Left hindlimb (tissue), 1 donor: ENCODE measurements at places on chromosomes 7 and 10.

DNA sequence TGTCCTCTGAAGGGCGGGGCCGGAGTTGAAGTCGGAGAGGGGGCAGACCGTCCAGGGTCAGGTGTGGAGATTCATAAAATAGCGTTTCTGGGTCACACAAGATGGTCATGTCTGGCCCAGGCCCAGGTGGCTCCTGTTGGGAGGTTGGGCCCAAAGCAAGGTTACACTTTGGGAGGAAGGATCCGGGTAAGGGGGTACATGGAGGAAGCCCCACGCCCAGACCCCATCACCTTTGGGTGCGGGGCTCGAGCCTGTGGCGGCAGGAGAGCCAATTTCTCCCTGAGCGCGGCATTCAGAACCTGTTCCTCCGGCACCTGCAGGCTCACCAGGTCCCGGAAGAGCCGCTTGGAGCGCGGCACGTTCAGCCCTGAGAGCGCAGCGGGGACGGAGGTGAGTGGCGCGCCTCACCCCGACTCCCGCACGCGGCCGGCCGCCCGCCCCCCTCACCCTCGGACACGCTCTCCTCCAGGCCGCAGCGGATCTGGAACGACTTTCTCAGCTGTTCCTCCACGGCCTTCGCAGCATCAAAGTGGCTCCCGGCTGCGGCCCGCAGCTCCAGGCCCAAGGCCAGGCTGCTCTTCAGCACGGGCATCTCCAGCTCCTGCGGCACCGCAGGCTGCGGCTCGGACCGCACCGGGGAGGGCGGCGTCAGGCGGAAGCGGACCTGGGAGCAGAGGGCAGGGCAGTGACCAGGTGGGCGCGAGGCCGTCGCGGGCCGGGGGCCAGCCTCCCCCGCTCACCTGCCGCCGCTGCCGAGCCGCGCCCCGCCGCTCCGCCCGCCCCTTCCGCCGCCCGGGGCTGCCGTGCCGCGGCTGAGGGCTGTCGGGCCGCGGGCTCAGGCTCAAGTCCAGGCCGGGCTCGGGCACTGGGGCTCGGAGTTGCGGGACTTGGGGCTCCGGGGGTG is 644 bp downstream of the PPP1R35 start:
- peak; percentile 65 for DNase-seq

GRCh38 chr10:97270523-97271154 is 21.8 kb downstream of the ARHGAP19 start:
- no peak for DNase-seq

- DNase-seq = no peak
Observed at GRCh38 chr7:115924411-115924810, 106.2 kb downstream of the TFEC start.

DNA sequence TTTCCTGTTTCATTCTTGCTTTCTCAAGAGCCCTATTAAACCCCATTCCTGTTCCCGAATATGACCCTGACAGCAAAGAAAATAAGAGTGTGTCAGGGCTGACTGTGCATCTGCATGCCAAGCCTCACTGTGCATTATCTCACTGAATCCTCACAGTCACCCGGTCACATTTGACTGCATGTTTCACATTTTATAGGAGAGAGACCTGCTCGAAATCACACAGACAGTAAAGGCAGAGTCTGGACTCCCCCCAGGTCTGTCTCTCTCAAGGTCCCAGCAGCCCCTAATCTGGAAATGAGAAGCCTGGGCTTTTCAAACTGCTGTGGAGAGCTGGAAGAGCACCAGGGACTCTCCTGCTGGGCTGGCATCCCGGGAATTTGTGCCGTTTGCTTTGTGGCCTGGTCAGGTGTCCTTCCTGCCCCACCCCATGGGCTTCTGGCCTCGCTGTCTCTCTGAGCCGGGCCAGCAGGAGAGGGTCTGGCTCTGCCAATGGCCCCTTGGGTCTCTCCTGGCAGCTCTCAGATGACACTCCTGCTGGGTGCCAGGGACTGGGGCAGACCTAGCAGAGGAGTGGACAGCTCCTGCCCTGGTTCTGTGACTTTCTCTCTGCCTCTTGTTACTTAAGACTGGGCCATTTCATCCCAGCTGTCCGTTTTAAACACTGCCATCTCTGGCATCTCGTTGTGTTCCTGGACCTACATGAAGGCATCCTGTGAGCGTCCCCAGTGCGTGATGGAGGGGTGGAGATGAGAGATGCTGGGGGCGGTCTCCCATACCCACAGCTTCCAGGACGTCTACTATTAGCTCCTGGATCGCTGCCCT is 173.6 kb downstream of the ARHGAP12 start:
- peak; percentile 41 for DNase-seq

- DNase-seq = no peak
Observed at GRCh38 chr10:15305161-15305560, 65.9 kb downstream of the FAM171A1 start.

DNA sequence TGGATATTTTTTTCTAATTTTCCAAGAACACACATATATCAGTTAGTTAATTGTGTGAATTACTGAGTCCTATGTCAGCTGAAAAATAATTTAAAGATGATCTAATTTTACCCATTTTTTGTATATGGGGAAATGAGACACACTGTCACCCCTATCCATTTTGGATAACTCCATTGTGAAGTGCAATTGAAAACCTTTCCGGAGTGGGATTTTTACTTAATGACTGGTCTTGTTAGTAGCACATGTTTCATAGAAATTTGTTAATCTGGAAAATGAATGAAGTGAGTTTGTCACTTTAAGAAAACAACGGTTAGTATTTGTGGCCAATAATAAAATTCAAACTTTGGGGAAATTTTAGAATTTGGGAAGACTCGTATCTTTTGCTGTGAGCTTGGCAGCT is 2.0 kb downstream of the GARS1 start:
- no peak for DNase-seq

DNA sequence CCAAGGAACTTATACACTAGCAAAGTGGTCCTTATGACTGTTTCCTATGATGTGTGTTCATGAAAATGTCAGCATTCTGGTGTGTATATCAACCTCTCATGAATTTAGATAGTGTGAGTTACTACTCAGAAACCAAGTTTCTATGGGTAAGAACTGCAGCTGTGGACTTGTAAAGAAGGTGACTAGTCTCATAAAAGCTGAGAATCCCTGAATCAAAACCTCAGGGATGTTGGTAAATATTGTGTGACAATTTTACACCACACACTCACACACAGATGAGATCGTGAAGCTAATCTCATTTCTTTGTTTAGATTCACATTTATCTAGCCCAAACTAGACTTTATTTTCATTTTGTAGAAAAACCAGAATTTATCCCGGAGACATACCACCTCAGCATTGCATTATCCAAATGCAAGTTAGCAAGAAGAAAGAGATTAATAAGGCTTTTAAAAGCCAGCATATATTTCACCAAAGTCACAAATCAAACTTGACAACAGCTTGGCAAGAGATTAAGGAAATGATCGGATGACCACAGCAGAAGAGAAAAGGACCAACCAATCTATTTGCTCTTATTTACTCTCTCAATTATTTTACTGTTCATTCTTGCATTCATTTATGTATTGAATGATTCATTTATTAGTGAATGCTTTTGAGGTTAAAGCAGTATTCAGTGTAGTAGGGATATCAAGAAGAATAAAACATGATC is 92.9 kb downstream of the PLXDC2 start:
- no peak for DNase-seq

DNA sequence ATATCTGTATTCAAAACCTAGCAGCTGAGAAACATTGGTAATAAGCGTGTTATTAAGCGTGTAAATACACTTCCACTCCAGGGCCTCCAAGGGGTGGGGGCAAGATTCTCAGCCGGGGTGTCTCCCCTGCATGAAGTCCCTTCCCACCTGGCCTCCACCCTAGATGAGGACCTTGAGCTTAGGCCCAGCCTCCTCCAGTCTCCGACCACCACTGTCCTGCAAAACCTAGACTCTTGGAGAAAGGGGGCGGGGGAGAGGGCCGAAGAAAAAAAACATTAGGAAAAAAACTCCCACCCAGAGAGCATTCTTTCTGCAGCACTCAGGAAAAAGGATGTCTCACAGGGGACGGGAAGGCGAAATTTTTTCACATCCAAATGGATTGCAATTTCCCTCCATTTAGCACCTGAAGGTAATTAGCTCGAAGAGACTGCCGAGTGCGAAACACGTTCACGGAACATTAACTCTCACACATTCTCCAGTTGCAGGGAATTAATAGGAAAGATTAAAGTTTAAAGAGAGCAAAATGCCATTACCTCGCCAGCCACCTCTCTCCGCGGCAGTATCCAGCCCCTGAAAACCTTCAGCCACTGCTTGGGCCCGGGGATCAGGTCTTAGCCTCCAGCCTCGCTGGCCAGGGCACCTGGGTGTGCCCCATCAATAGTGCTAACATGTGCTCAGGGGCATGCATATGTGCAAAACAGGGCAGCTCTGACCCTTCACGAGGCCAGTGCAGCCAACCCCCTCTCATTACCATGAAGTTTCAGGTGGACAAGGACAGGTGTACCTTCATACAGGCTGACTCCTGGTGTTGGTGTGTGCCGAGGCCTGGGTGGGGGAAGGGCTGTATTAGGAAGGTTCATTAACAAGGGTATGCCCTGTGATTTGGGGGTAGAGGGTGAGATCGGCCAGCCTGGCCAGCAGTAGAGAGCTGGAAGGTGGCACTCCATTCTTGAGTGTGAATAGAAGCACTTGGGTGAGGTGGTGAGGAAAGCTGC is 77.2 kb downstream of the HIF1AN start:
- no peak for DNase-seq

- DNase-seq = no peak
Observed at GRCh38 chr10:87816898-87817608, 973 bp downstream of the ATAD1 start.

DNA sequence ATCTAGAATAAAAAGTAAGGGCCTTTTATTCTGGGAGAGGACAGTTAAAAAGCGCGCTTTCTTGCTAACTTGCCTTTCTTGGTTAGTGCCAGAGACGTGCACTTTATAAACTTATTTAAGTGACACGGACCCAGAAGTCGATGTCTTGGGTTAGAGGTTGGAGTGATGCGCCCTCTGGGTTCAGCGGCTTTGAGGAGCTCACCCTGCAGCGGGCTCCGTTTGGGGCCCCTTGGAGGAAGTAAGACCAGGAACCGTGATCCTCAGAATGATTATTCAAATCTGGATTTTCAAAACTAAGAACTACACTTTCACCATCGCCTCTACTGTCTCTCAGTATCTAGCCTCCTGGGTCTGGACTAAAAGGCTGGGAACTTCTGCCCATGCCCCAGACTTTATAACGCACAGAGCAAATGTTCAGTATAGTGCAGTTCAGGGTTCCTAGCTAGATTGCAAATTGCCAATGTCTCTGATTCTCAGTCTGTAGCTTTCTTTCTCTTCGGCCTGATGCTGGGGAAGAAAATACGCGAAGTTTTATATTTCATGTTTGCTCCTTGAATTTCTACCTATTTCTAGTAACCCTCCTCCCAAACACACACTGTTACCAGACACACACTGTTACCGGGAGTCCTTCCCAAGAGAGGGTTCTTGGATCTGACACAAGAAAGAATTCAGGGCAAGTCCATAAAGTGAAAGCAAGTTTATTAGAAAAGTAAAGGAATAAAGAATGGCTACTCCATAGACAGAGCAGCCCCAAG is 18.6 kb upstream of the SMO start:
- no peak for DNase-seq

DNA sequence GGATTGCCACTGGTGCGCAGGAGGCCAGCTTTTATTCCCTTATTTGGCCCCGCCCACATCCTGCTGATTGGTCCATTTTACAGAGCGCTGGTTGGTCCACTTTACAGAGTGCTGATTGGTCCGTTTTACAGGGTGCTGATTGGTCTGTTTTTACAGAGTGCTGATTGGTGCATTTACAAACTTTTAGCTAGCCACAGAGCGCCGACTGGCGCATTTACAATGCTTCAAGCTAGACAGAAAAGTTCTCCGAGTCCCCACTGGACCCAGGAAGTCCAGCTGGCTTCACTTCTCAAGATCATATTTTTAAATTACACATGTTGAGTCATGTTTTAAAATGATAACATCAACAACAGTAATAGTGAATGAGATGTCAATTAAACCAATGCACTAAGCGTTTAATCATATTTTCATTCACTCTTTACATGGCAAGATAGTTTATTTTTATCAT is 128.3 kb downstream of the CUBN start:
- DNase-seq = no peak

GRCh38 chr7:138286846-138287245 is 173.2 kb upstream of the TRIM24 start:
- no peak for DNase-seq

DNA sequence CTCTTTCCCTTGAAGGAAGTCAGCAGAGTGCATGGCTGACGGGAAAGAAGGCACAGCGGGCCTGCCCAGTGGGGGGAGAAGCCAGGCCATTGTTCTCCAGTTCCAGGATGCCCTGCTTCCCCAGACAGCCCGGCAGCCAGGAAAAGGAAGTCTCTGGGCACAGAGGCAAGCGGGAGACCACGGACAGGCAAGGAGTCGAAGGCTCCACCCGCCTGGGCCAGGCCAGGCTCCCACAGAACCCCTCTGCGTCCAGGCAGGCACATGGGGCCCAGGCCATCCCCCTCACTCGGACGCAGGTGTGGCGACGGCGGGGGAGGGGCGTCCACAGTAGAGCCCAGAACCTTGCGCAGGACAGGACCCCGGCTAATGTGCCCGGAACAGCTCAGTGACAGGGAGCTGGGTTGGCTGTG is 8.7 kb downstream of the GPR146 start:
- no peak for DNase-seq

DNA sequence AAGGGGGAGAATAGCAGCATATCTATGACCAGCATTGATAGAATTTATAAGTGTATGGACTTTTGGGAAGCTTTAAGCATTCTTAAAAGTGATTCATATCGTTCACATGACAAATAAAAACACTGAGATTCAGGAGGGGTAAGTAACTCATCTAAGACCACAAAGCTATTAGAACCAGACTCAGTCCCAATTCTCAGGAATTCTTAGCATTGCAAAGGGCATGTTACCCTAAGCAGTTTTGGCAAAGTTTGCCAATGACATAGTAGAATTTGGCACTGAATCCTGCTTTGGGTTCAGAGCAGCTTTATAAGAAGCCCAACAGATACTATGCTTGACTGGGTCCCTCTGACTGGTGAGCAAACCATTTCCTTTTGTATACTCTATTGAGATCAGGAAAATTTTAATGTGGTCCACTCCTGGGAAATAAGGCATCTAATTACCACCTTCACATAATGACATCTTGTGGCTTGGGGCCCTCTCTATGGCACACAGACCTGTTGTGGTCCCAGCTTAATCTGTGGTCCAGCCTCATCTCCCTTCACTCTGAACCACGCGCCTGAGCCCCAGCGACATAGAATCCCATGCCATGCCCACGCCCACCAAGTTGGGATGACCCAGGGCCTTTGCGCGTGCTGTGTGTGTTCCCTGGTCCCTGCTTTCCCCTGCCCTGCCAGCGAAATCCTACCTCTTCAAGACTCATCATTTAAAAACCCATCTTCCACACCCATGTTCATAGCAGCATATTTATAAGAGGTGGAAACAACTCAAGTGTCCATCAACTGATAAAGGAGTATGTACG is 37.5 kb upstream of the DOCK1 start:
- no peak for DNase-seq

- DNase-seq = no peak
Observed at GRCh38 chr7:112252691-112253090, 46.2 kb downstream of the ZNF277 start.
